Hippocampal formation (tissue), 2 donors: ENCODE measurements at places on chromosomes 2 and 18.

DNA sequence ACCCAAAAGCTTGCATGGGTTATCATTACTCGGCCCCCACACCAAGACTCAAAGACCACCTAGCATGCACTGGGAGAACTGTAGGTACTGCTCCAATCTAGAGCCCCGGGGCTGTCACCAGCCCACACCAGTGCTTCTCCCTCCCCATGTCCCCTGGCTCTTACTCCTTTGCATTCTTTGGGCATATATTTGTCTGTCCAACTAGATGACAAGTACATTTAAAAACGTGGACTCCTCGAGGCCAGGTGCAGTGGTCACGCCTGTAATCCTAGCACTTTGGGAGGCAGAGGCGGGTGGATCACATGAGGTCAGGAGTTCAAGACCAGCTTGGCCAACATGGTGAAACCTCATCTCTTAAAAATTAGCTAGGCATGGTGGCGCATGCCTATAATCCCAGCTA, 7.8 kb downstream of the AFG3L2 start:
- no peak for DNase-seq

DNA sequence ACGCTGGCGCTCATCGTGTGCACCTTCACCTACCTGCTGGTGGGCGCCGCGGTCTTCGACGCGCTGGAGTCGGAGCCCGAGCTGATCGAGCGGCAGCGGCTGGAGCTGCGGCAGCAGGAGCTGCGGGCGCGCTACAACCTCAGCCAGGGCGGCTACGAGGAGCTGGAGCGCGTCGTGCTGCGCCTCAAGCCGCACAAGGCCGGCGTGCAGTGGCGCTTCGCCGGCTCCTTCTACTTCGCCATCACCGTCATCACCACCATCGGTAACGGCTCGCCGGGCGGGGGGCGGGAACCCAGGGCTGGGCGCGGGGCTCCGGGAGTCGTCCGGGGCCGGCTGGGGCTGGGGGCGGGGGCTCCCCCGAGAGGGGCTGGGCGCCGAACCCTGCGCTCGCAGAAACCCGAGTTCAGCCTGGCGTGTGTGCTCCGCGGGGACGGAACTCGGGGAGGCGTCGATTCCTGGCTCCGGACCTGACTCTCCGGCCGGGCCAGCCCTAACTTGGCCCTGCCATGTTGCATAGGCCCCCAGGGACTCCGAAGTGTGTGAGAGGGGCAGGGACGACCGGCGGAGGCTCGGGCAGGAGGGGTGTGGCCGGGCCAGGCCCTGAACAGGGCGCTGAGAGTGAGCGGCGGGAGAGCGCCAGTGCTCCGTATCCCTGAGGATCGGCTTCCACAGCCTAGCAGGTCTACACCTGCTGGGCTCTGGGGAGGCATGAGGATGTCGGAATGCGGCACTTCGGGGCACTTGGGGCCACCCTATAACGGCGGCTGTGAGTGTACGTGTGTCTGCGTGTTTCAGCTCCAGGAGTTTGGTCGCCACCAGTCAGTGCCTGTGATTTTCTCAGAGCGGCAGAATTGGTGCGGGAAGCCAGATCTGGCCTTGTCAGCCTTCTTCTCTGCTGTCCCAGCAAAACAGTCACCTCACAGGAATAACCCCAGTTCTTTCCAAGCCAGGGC, 651 bp downstream of the KCNK3 start:
- no peak for DNase-seq

GRCh38 chr2:112032224-112032586, 22.9 kb upstream of the TMEM87B start:
- DNase-seq = no peak

DNA sequence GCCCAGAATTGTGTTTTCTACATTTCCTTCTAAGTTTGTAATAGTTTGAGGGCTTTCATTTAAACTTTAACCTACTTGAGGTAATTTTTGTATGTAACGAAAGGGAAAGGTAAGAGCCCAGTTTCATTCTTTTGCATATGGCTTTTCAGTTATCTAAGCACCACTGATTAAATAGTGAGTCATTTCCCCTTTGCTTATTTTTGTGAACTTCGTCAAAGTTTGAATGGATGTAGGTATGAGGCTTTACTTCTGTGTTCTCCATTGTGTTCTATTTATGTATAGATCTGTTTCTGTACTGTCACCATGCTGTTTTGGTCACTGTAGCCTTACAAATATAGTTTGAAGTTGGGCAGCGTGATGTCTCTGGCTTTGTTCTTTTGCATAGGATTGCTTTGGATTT, 944.8 kb upstream of the CNTNAP5 start:
- no peak for DNase-seq

- no peak for DNase-seq
Measured at GRCh38 chr2:206031950-206032567, 53.9 kb downstream of the INO80D start.

DNA sequence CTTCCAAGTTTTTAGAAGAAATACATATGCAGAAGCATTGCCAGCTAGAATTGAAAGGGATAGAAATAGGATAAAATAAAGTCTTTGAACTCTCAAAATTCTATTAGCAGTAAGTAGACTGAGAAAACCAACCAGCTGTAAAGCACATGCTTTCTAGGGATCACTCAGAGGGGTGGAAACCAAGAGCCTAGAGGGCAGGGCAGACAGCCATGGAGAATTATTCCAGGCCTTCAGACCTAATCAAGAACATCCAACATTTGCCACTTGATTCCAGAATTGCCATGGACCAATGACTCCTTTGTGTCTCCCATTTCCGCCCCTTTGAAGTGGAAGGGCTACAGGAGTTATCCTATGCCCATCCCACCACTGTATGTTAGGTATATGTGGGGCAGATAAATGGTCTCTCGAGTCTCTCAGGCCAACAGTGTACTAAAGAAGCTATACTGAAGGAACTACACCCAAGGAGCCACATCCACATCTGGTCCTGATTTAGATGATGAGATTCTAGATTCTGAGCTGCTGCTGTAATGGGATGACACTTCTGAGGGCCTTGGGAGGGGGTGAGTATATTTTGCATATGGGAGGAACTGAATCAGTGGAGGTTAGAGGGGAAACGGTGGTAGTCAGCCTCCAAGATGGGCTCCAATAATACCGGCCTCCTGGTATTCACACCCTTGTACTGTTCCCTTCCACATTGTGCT, 4.0 kb downstream of the FARSB start:
- no peak for DNase-seq

DNA sequence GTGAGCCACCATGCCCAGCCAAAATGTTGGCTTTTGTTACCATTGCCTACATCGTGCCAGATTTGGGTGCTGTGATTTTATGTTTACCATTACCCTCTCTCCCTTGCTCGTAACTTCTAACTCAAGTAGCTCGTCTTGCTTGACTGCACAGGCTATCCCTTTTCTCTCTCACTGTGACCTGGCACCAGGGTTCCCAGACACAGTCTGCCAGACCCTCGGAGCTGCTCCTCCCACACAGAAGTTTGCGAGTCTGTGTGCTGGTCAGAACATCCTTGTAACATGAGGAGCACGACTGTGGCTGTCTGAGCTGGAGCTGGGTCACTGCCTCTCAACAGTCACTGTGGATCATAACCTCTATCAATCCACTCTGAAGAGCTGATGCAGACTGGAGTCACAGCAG, 152.5 kb upstream of the ACKR3 start:
- DNase-seq = no peak

DNA sequence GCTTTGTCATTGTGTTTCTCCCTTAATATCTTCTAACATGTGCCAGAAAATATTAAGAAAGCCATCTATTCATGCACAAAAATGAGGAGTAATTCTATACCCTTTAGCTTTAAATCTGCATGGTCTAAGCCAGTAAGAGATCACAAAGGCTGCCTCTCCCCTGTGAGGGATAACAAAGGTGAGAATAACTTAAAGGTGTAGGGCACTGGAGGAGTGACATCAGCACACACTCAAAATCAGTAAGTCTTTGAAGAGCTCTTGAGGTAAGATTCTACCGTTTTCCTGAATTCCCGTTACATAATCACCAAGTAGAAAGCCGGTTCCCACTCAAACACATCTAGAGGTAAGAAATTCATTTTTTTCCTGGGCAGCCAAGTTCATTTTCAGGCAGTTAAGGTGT, 123.9 kb upstream of the SULT1C3 start:
- no peak for DNase-seq

GRCh38 chr2:203594541-203594940, 59.4 kb upstream of the RAPH1 start:
- no peak for DNase-seq

DNA sequence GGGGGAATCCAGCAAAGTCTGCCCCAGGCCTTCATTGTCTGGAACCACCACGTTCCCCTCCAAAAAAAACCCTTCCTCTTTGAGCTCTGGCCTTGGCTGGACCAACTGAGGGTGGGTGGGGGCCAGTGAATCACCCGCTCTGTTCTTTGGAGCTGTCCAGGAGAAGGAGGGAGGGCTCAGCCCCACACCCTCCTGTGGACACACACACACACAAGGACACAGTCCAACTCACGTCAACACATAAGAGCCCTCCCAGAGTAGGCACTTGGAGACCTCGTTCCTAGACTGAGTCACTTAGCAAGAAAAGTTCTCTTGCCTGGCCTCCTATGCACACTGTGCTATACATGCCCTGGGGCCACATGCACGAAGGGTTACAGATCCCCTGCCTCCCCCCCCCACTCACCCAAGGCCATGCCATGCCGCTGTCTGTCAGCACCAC, 1.2 kb upstream of the TNS1 start:
- DNase-seq = no peak

DNA sequence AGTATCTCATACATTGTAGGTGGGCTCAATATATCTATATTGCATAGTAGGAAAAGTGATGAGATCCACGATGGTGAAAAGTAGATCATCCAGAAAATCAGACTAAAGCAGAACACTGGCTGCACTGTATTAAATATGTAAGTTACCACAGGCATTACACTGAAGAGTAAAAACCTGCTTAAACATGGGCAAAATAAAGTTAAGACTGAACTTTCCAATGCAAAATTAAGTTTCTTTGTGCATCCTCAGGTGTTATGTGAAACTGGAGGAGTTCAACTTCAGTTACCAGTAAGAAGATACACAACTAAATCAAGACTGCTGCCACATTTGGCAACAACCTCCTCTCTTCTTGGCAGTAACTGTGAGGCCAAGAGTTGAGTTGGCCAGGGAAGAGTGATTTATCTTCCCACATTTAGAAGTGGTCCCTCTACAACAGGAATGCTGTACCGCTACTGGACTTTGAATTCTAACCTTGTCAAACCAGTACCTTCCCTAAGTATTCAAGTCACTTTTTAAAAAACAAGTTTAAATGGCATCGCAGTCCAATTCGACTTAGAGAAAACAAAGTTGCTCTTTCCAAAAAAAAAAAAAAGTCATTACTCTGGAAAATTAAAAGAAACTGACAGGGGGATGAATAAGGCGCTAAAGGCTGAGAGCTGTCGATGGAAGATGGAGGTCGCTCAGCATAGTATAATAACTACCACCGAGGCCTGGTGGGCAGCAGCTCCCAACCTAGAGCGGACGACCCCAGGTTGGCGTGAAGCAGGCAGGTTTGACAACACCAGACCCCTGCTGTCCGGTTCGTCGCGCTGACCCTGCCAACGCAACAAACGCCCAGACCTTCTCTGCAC, 1.1 kb downstream of the MAP4K3 start:
- DNase-seq = peak; percentile 3

- no peak for DNase-seq
Measured at GRCh38 chr2:199883474-199884212, 27.4 kb upstream of the C2orf69 start.

GRCh38 chr2:127387655-127388422, at the start of gene MAP3K2:
MAP3K2 (minus strand) TSS chr2:127387975; CDS start chr2:127343129, 44,846 bp downstream.
- peak; percentile 84 for DNase-seq

DNA sequence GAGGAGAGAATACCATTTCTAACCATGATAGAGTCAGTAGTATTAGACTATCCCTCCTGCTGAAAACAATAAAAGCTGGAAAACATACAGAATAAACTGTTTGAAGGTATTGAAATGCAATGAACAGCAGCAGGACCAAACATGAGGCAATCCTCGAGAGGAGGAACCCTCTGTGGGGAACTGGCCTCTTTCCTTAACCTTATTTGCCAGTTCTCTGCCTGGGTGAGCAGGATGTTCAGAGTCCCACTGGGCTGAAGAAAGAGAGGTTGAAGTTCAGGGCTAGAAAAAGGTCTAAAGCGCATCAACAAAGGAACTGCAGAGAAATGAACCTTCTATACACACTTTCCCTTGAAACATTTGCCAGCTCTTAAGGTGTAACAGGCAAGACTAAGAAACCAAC, 79.8 kb upstream of the FHL2 start:
- no peak for DNase-seq

GRCh38 chr2:217404236-217404760, 544.4 kb upstream of the TNP1 start:
- DNase-seq = no peak

GRCh38 chr2:75491129-75491753, 69.5 kb downstream of the EVA1A start:
- no peak for DNase-seq

DNA sequence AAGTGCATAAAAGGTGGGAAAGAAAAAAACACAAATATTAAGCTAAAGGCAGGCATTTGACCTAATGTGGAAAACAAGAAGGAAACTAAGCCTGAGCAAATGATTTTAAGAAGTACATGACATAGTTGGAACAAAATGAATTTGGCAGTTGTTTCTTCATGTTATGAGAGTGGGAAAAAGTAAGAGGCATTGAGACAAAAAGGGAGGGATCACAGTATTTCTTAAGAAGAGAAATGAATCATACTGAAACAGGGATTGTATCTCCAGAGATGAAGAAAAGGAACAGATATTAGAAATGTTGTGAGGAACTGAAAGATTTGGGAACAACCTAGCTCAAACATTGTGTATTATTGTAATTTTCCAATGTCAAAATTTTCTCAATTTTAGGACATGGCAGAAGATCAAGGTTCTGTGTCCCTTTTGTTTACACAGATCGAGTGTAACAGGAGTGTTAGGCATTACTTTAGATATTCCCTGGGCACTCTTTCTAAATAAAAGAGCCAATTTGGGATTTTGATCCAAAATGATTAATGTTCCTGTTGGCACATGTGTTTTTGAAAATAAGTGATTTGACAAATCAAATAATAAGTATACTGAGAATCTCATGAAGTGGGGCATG, 98.6 kb downstream of the CALCRL start:
- no peak for DNase-seq

DNA sequence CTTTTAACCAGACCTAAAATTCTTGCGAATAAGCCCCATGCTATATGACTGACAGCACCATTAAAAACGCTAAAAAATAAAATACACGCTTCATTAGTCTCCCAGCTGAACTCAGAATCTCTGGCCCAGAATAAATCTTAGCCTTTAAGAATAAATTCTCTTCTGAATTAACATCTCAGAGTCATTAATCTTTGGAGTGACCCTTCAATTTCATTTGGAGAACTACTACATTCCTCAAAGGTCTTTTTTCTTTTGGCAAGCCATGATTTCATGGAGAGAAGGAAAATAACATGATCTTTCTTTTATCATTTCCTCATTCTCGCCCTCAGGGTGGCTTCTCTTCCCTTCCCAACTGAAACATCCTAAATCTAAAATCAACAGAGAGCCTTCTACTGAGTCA, 259.0 kb downstream of the AFF3 start:
- DNase-seq = no peak

- no peak for DNase-seq
Measured at GRCh38 chr2:73020657-73021370, 50.7 kb downstream of the SFXN5 start.

GRCh38 chr2:232464544-232464885, 8.6 kb downstream of the ALPI start:
- DNase-seq = no peak

- DNase-seq = no peak
Measured at GRCh38 chr2:173884025-173884802, 81.0 kb downstream of the SP3 start.

GRCh38 chr2:221467610-221468009, 104.5 kb downstream of the EPHA4 start:
- DNase-seq = no peak

GRCh38 chr2:190663839-190664238, 15.0 kb downstream of the NAB1 start:
- no peak for DNase-seq

GRCh38 chr2:228917220-228917619, 353.9 kb downstream of the PID1 start:
- no peak for DNase-seq
